ENCODE measurements at places on chromosomes 5 and 9. TPM values are rescaled to one million over a fixed set of nuclear protein-coding genes. Genes with fewer than 3 reads are reported as not detected.
A peak's percentile ranks its signal among the peaks of the same experiment; 100 is the strongest.

DNA sequence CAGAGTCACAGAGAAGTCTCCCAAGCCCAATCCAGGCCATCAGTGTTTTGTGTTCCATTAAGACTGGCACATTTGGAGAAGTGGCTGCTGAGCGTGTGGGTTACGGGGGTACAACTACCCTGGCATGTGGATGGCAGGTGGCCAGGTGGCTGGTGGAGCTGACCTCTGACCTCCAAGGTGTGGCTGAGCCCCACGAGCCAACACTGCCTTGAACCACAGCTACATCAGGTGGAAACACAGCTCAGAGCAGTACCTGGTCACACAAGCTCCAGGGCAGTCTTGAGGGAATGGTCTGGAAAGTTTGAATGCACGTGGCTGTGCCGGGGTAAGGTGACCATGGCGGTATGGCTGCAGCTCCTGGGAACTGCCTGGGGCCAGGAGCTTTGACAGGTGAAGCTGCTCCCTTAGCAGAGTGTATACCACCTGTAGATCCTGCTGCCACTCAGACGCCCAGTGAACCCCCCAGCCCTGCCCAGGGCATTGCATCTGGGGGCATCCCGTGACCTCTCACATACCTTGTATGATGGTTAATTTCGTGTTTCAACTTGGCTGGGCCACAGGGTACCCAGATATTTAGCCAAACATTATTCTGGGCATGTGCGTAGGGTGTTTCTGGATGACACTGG, 207.9 kb downstream of the GADD45G start:
- DNase-seq, result no peak
- H3K27me3 ChIP-seq, result no peaks in the 10 kb centered on the region
- no peaks in the 10 kb centered on the region for H3K36me3 ChIP-seq
- peaks cover 25% of the 10 kb centered on the region for H3K4me1 ChIP-seq
- no peak overlapping the region for H3K27ac ChIP-seq

DNA sequence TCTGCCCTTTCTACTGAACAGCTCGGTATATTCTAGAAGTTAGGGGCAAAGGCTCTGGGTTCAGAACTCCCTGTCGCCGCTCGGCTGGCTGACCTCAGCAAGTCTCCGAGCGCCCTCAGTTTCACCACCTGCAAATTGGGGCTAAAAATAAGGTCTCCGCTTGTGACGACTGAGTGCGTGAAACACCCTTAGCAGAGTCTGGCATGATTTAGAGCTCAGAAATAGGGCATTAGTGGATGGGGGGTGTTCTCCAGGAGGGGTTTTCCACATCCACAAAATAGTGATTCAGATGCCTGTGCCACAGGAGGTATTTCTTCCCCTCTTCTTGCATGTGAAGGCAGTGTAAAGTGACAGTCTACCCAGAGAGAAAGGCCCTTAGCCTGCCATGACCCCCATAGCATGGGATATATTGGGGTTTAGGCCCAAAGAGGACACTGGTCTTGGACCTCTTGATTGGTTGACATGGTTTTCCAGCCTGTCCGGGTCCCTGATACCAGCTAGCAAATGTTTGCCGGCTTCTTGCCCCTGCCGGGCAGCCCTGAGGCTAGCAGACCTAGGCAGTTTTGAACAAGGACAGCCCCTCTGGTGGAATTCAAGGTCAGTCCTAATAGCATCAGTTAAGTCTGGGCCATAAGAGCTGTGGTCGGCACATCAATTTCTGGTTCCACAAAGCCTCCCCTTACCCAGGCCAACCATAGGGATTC, 1.4 kb downstream of the ERGIC1 start:
- H3K36me3 ChIP-seq, result peaks cover 2% of the 10 kb centered on the region
- peak; percentile 56 for DNase-seq
- H3K27me3 ChIP-seq, result no peaks in the 10 kb centered on the region
- peaks cover 53% of the 10 kb centered on the region for H3K4me1 ChIP-seq
- peak overlapping the region; percentile 79 for H3K27ac ChIP-seq
- H3K4me3 ChIP-seq, result peak overlapping the region; percentile 67

UBTD2 gene
- total RNA-seq, result 2.6 TPM

DNA sequence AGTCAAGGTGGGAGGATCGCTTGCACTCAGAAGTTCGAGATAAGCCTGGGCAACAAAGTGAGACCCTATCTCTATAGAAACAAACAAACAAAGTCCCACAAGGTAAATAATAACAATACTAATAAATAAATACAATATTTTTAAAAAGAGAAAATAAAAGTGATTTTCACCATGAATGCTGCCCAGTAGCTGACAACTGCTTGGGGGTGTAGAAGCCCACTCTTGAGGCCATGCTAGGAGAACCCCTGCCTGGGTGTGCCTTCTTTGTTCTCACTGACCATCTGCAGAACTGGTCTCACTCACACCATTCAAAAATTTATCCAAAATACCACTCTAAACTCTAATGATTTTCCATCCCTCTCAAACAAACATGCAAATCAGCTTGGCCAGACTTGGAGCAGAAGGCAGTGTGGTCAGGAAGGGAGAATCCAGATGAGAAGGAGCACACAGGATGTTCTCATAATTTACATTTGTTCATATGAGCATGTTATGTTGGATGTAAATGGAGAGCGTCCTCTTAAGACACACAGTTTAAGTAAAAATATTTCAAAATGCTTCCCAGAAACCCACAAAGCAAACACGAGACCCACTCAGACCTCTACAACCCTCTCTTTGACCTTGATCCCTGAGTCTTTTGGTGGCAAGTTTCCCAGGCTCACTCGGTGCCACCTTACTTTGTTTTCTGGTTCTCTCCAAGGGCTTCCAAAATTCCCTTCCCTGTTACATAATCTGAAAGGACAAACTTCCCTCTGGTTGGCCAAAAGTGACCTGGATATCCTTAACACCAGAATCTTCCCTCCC, 7.9 kb upstream of the RAI14 start:
- no peaks in the 10 kb centered on the region for H3K4me1 ChIP-seq
- no peak for DNase-seq
- H3K36me3 ChIP-seq, result no peaks in the 10 kb centered on the region
- H3K27me3 ChIP-seq, result no peaks in the 10 kb centered on the region
- H3K4me3 ChIP-seq, result no peak overlapping the region

DNA sequence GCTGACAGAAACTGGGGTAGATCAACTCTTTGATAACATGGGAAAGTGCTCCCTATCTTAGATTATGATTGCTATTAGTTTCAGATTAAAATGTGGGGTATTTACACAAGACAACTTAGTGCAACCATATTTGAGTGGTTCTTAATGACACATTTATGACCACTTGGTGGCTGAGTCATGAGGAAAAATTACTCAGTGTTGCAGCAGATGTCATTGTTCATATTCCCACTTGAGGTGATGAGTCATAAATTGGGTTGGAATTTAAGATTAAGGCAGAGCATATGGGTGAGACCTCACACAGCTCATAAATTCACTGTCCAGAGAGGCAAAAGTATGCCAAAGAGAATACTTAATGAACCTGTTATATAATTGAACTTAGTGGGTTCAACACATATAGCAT, 408.3 kb downstream of the DMRT2 start:
- no peaks in the 10 kb centered on the region for H3K36me3 ChIP-seq
- no peak overlapping the region for H3K27ac ChIP-seq
- no peaks in the 10 kb centered on the region for H3K27me3 ChIP-seq
- H3K4me1 ChIP-seq, result no peaks in the 10 kb centered on the region
- no peak for DNase-seq

DNA sequence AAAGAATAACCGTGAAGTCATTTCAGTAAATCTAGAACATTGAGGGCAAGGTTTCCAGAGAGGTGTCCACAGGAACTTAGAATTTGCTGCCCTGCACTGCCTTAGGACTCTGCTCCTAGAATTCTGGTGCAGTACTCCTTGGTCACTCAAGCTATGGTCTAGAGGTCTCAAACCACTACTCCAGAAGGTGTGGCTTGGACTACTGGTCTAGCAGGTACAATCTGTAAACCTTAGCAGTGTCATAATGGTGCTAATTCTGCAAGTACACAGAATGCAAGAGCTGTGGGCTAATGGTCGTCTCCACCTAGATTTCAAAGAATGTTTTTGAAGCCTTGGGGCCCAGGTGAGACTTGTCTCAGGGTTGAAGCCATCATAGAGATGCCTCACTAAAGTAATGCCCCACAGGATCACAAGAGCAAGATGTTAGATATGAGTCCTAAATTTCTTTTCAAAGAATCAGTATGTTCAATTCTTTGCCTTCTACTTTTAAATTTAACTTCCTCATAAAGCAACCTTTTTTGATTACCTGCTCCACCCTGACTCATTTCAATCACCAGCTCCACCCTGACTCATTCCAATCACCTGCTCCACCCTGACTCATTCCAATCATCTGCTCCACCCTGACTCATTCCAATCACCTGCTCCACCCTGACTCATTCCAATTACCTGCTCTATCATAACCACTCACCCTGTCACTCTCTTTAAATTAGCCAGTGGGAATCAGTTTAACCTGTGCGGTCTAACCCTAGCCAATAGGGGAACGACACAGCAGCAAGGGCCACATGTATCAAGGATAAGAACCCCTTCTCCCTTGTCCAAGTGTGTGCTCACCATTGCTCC, 1111.8 kb upstream of the ACO1 start:
- DNase-seq, result no peak
- H3K4me1 ChIP-seq, result no peaks in the 10 kb centered on the region
- no peak overlapping the region for H3K4me3 ChIP-seq
- H3K27ac ChIP-seq, result no peak overlapping the region
- no peaks in the 10 kb centered on the region for H3K36me3 ChIP-seq

SPINK4 gene
- not detected for total RNA-seq

DNA sequence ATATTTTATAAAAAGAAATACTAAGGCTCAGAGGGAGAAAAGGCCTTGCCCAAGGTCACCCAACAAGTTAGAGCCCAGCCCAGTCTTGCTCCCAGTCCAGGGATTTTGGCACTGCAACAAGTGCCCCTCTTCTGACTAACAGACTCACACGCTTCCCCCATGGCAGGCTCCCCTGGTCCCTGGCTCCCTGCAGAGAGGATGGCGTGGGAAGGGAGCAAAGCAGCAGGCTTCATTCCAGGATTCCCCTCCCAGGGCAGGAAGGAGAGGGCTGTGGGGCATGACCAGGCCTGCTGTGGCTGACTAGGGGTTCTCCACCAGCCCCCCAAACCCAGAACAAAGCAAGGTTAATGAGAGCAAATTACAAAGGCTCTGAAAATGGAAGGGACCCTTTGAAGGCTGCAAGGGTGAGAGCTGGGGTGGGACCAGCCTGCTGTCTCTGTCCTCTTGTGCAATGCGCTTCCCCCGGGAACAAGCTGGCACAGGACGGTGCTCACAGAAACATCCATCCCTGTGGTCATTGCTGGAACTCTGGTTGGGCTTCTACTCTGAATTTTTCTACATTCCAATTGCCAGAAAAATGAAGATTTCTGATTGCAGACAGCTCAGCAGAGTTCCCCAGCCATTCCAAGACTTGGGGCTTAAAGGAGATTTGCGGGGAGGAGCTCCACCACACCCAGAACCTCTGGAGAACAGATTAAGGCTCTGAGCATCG, 37.1 kb upstream of the FAT2 start:
- no peak overlapping the region for H3K27ac ChIP-seq
- no peak overlapping the region for H3K4me3 ChIP-seq
- H3K36me3 ChIP-seq, result no peaks in the 10 kb centered on the region
- no peaks in the 10 kb centered on the region for H3K4me1 ChIP-seq
- DNase-seq, result no peak
- no peaks in the 10 kb centered on the region for H3K27me3 ChIP-seq

- H3K27me3 ChIP-seq, result no peaks in the 10 kb centered on the region
- no peak overlapping the region for H3K27ac ChIP-seq
- no peaks in the 10 kb centered on the region for H3K4me1 ChIP-seq
- DNase-seq, result peak; percentile 76
These were observed 22.1 kb upstream of the PLPP6 start for GRCh38 chr9:4640027-4640426.

DNA sequence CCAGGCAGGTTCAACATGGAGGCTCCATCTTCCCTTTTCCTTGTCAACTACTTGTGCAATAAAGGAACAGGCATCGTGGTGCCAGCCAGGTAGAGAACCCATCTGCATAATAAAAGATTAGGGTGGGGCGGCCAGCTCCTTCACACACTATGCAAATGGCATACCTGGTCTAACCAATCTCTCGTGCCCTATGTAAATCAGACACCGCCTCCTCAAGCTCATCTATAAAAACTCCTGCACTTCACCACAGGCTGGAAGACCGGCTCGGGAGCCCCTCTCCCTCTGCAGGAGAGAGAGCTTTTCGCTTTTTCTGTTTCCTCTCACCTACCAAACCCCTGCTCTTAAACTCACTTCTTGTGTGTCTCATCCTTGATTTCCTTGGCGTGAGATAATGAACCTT, 244.3 kb upstream of the PUM3 start:
- H3K4me1 ChIP-seq, result no peaks in the 10 kb centered on the region
- no peak for DNase-seq
- no peak overlapping the region for H3K4me3 ChIP-seq
- no peaks in the 10 kb centered on the region for H3K36me3 ChIP-seq
- no peaks in the 10 kb centered on the region for H3K27me3 ChIP-seq
- H3K27ac ChIP-seq, result no peak overlapping the region

GRCh38 chr5:177142098-177142611, 8.6 kb downstream of the NSD1 start:
- H3K4me3 ChIP-seq, result no peak overlapping the region
- H3K36me3 ChIP-seq, result peaks cover 49% of the 10 kb centered on the region
- H3K27ac ChIP-seq, result no peak overlapping the region
- H3K27me3 ChIP-seq, result no peaks in the 10 kb centered on the region

CDX1 gene
- total RNA-seq, result not detected

GRCh38 chr5:100550531-100551051, 15.4 kb downstream of the FAM174A start:
- DNase-seq, result no peak

DNA sequence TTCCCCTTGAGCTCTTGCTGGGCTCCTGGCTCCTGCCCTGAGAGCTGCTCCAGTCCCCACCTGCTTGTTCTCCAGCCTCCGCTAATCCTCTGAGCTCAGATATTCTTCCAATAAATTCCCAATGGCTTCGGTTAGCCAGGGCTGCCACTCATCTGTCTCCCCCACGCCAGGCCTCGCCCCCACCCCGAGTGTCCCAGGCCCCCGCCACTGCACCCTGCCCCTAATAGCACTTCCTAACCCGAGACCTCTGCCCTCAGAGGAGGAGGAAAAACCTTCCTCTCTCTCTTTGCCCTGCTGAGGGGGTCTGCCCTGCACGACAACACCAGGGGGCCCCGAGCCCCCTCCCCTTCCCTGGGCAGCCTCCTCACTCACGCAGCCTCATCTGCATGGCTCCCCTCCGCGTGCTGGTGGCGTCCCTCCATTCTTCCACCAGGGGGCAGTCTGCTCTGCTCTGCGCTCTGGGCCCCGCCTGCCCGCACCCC, 5.4 kb upstream of the LCN15 start:
- DNase-seq, result no peak
- H3K27me3 ChIP-seq, result no peaks in the 10 kb centered on the region
- peaks cover 24% of the 10 kb centered on the region for H3K4me1 ChIP-seq
- no peak overlapping the region for H3K4me3 ChIP-seq

DNA sequence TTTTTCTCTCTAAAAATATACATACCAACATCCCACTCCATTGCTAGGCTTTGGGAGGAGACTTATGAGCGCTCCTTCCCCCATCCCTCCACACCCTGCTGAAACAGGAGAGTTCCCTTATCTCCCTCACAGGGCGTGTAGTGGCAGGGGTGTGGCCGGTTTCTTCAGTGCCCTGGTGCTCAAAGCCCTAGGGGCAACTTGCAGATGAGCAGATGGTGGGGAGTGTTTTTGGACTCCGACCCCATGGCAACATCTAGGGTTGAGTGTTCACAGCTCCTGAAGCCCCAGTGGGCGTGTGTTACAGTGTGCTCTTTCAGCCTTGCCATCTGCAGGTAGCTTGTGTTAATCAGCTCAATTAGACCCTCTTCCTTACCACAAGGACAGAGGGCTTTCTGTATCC, 409.5 kb downstream of the MAT2B start:
- H3K27me3 ChIP-seq, result no peaks in the 10 kb centered on the region
- H3K27ac ChIP-seq, result peak overlapping the region; percentile 94
- no peaks in the 10 kb centered on the region for H3K36me3 ChIP-seq
- no peak overlapping the region for H3K4me3 ChIP-seq

SERF1A gene
- total RNA-seq, result 18.2 TPM

GPR21 gene
- not detected for total RNA-seq
